Thoracic aorta (tissue), 2 donors: ENCODE measurements at places on chromosomes 11 and 22. TPM values are rescaled to one million over a fixed set of nuclear protein-coding genes. Genes with fewer than 3 reads are reported as not detected.

- DNase-seq = no peak
Observed at GRCh38 chr11:62344210-62344609, 7.0 kb downstream of the ASRGL1 start.

DNA sequence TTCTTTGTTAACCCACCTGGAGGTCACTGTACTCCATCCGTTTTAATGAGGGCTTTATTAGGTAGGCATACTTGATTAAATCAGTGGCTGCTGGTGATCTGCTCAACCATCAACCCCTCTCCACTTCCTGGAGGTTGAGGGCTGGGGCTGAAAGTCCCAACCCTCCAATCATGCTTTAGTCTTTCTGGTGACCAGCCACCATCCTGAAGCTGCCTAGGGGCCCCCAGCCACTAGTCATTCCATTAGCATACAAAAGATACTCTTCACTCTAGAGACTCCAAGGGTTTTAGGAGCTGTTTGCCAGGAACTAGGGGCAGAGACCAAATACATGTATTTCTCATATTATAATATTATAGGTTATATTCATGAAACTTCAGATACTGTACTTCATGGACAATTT lies 13.5 kb downstream of the DNAJC24 start:
- no peak for DNase-seq

GRCh38 chr11:10659339-10660216 lies 34.0 kb downstream of the IRAG1 start:
- peak; percentile 61 for DNase-seq

DNA sequence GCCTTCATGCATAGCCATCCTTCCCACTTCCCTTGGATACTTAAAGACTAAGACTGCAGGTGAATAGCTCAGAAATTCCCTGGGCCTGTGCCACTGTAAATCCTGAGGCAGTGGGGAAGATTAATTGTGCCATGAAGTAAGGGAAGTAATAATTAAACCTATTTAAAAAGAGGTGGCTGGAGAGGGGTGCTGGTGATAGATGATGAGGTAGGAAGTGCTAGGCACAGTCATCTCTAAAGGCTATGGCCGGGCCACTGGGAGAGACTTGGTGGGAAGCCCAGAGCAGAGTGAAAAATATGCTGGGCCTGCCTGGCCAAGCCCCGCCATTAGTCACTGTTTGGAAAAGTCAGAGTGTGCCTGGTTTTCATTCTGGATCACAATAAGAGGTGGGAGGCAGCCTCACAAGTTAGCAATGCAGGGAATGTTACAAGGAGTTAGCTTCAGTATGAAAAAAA lies 197.2 kb upstream of the PITPNB start:
- DNase-seq = peak; percentile 25

- DNase-seq = no peak
Observed at GRCh38 chr11:70201882-70202861, 924 bp upstream of the FADD start.

CEP126 gene
- total RNA-seq = 11.3 TPM

CEND1 gene
- not detected for total RNA-seq

OR51E1 gene
- total RNA-seq = 0.21 TPM

P2RY6 gene
- total RNA-seq = 7.7 TPM
